ENCODE measurements at places on chromosomes 3 and 15.

DNA sequence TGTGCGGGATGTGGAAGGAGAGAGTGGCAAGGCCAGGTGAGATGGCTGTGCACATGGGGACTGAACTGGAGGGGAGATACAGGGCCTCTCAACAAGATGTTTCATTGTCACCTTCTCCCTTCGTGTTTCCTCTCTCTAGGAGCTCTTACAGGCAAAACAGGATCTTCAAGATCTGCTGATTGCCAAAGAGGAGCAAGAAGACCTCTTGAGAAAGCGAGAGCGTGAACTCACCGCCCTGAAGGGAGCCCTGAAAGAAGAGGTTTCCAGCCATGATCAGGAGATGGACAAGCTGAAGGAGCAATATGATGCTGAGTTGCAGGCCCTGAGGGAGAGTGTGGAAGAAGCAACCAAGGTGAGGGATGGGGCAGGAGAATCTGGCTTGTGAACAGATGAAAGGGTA lies 85.2 kb downstream of the CGNL1 start:
- no peak for DNase-seq

GRCh38 chr15:73504885-73505284 lies 61.9 kb downstream of the REC114 start:
- DNase-seq, result no peak

DNA sequence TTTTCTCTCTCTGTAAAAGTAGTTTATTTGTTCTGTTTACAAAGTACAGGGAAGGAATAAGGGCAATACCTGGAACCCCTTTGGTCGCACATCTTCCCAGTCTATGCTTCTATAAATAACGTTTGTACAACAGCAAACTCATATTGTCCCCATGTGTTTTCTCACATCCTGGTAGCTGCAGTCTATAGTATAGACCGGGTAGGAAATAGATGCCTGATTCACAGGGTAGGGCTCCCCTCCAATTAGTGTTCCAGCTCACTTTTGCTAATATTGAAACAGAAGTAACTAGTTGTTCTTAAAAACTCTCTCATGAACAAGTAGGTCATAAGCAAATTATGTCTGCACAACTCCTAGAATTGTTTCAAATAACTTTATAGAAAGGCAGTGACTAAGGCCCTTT lies 17.7 kb downstream of the ATG7 start:
- no peak for DNase-seq

GRCh38 chr3:69104586-69104985 lies 17.8 kb downstream of the LMOD3 start:
- DNase-seq, result no peak

DNA sequence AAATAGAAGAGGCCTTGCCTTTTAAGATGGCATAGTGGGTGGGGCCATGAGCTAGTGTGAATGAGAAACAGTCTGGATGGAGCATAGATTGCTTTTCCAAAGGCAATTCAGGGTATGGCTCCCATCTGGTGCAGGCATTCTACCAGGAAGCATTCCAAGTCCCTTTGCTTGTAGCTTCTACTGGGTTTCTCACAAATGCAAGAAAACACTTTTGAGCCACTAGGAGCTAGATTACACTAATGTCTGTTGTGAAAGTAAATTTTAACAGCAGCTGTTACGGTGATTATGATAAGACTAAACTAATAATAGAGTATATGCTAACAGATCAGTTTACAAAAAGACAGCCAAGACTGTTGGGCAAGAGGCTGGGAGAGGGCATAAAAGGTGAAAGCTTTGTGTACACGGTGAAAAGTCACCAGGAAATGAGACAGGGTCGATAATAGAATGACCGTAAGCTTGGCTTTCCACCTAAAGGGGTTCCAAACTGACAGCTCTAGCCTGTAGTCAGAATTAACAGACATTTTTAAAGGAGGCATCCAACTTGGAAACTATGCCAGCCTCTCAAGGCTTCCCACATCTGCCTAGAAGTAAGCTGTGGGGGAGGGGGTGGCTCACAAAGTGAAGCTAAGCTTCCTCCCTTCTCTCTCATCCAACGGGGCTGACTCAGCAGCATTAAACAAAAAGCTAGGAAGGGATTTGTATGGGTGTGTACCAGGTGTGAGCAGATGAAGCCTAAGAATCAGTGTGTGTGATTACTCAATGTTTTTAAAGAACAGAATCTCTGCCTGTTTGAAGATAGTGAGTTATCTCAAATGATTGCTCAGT lies 61.1 kb upstream of the GPD1L start:
- DNase-seq, result peak; percentile 81

DNA sequence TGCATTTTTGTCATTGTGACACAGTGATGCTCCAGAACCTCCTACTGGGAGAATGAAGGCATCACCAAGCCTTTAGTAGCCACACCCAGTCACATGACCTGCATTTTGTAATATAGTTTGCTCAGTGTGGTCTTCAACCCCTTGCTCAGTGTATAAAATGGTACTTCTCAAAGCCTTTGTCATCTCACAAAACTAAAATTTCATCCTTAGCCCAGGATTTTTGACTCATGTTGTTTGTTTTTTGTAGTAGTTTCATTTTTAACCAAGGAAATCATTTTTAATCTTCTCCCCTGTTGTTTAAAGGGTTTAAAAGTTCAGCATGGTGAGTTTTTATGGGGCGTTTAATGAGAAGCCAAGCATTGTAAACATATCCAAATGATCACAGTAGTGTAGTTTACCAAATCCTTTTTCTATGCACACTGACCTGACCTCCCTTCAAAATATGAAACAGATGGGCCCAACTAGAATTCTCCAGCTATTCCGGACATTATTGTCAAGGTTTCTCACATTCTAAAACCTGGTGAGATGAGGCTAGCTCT lies 123.5 kb upstream of the IL12A start:
- no peak for DNase-seq

GRCh38 chr3:50179710-50180109 lies 11.7 kb upstream of the GNAT1 start:
- no peak for DNase-seq

- DNase-seq, result no peak
These were observed 428.5 kb upstream of the PROK2 start for GRCh38 chr3:72213296-72214065.

- peak; percentile 58 for DNase-seq
These were observed 224.3 kb downstream of the CDIN1 start for GRCh38 chr15:36803773-36804172.

DNA sequence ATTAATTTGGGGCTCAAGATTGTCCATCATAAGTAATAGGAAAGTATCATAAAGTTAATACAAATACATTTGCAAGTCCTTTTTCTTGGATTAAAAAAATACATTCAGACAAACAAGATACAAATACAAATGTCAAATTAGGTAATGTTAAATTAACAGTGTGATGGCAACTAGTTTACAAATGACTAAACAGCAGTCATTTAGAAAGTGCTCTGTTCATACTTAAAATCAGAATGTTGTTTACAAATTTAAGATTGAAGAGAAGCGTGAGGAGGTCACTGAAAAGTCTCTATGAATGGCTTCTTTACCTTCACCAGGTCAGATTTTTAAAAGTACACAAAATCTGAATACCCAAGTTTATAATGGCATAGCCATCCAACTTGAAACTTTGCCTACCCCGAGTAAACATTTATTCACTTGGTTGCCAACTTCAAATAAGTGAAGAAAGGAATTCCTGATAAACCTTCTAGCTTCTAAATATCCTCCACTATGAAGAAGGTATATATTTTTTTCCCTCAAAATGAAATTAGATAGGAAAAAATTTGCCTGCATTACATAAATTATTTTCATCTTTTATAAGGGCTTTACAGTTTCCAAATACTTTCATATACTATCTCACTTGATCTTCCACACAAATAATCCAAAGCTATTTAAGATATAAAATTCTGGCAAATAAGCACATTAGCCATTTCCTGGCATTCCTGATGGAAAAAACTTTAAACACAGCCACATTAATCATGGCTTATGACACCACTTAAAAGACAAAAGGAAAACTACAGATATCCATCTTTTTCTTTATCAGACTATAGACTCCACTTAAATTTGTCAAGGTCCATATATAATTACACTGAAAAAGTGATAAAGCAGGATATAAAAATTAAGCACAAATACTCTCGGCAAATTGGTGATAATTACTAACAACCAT lies 11.5 kb upstream of the NEK10 start:
- no peak for DNase-seq

DNA sequence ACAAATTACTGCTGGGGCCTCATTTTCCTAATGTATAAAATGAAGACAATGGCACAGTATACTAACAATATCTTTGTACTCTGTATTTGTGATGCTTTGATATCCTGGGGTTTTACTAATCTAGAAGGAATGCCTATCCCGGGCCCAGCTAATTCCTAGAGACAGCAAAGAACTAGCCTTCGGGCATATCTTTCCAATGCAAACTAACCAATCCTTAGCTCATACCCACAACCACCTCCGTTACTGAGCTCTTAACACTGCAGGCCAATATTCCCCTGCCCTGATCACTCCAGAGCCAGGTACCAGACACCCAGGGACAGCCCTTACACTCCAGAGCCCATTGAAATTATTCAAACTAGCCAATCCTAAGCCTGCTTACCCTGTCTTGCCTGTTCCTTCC lies 309.0 kb downstream of the ULK4 start:
- DNase-seq, result no peak

DNA sequence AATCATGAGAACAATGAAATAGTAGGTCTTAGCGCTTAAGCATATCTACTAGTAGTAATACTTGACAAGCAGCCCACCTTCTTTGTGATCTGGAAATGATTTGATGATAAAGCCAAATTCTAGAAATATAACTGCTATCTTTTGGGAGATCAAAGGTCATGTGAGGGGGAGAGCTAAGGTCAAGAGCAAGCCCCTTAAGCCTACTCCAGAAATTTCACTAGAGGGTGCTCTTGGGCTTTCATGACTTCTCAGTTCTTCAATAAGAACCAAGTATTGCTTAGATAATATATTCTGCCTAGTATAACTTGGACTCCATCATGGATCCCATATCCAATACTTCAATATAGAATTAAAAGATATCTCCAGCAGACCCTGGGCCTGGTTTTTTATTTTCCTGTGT lies 319.6 kb downstream of the ZBTB20 start:
- DNase-seq, result peak; percentile 25

DNA sequence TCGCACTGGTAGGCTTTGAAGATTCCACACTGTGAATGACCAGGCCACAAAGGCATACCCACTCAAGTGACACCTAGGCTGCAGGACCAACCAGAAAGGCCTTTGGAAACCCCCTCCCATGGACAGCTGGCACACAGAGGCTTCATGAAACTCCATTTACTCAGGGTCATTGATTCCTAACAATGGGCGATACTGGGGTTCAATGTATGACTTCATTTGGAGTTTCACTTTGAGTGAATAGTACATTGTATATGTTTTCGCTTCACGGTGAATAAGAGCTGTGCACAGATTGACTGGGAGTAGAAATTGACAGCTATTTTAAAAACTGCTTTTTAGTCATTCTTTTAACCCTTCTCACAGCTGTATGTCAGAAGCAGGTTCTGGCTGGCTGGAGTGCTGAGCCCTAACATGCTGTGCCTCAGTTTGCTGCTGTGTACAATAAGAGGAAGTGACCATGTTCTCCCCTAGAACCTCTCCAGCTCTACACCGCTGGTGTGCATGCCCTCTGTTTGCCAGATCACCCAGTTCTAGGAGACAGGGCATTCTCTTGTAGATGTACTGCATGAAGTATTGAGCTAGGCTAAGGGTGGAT lies 15.4 kb upstream of the CX3CR1 start:
- DNase-seq, result no peak

DNA sequence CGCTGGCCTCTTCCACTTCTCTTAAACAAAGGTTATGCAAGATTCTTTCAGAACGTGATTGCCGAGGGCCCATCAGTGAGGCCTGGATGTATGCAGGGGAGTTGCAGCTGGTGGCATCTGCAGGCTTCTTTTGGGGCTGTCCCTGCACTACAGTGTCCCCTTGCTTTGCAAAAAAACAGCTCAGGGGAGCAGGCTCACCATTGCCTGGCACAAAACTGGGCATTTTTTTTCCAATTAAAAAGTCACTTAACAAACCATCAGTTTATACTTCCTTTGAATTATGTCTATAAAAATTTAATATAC lies 148.6 kb downstream of the ATP10A start:
- DNase-seq, result no peak

GRCh38 chr15:98067339-98067738 lies 106.8 kb downstream of the ARRDC4 start:
- DNase-seq, result no peak

GRCh38 chr15:61030451-61030850 lies 198.7 kb downstream of the RORA start:
- DNase-seq, result no peak

DNA sequence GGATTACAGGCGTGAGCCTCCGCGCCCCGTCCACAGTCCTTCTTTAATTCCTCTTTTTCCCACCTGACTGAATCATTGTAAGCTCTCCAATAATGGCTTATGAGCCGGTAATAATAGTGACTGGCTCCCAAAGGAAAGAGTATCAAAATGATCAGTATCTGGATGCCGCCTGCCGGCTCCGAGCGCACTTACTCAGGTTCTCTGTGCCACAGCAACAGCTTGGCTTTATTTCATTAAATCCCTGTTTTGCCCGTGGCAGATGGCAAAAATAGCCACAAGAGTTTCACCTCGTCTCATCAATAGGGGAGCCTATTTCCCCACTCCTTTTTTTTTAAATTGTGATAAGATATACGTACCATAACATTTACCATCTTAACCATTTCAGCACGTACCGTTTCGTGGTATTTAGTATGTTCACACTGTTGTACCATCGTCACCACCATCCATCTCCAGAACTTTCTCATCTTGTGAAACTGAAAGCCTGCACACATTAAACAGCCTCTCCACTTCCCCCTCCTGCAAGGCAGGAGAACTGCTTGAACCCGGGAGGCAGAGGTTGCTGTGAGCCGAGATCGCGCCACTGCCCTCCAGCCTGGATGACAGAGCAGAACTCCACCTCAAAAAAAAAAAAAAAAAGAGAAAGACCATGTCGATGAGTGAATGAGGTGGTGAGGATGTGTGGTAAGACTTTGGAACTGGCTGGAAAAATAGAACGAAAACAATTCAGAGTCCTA lies 80.7 kb upstream of the DLG1 start:
- no peak for DNase-seq

GRCh38 chr3:33099109-33099645 lies 2.2 kb upstream of the GLB1 start:
- no peak for DNase-seq

GRCh38 chr15:74468341-74469032 lies 7.5 kb upstream of the UBL7 start:
- no peak for DNase-seq

GRCh38 chr3:148030975-148031374 lies 621.8 kb downstream of the ZIC1 start:
- no peak for DNase-seq

DNA sequence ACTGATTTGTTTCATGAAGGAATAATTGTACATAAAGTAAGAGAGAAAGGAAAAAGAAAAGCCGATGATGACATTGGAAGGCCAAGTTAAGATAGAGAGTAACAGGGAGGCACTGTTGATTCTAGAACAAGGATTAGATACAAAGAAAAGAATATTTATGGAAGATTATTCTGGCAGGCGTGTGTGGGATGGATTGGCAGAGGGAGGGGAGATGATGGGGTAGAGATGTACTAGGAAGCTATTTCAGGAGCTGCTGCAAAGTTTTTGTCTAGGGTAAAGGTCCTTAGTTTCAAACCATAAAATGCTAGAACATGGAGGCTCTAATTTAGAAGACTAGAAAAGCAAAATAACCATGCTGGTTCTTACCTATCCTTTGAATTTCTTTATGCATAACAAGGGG lies 280.0 kb upstream of the LRRN1 start:
- DNase-seq, result no peak
